ENCODE measurements at places on chromosomes 4 and X. TPM values are rescaled to one million over a fixed set of nuclear protein-coding genes. Genes with fewer than 3 reads are reported as not detected.
A peak's percentile ranks its signal among the peaks of the same experiment; 100 is the strongest.

GRCh38 chrX:24100713-24101112 lies 46.0 kb downstream of the EIF2S3 start:
- peak; percentile 28 for DNase-seq

Gene TSPAN6
- 0.48 TPM for total RNA-seq

Gene CLGN
- total RNA-seq: 0.53 TPM

DNA sequence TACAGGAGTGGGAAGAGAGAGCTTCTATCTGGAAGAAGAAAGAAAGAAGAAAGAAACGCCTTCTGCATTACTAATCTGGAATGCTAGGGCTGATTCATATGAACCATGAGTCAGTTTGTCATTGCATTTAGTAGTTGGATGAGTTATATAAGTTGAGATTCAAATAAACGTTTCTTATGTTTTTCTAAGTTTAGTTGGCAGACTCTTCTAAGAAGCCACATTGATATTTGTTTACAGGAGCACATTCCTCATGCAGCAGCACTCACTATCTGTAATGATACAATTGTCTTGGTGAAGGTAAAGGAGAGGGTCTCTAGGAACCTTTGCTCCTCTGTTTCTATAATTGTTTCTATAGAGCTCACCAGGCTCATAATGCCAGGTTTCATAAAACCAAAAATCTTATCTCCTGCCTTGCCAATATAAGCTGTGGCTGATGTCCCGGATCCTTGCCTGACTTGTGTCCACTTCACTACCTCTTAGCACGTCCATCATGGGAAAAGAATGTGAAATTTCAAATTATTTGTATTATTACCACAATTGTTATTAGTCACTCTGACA lies 39.5 kb downstream of the HOPX start:
- DNase-seq: peak; percentile 91

- DNase-seq: no peak
These were observed 78.6 kb upstream of the MXRA5 start for GRCh38 chrX:3425031-3425430.

DNA sequence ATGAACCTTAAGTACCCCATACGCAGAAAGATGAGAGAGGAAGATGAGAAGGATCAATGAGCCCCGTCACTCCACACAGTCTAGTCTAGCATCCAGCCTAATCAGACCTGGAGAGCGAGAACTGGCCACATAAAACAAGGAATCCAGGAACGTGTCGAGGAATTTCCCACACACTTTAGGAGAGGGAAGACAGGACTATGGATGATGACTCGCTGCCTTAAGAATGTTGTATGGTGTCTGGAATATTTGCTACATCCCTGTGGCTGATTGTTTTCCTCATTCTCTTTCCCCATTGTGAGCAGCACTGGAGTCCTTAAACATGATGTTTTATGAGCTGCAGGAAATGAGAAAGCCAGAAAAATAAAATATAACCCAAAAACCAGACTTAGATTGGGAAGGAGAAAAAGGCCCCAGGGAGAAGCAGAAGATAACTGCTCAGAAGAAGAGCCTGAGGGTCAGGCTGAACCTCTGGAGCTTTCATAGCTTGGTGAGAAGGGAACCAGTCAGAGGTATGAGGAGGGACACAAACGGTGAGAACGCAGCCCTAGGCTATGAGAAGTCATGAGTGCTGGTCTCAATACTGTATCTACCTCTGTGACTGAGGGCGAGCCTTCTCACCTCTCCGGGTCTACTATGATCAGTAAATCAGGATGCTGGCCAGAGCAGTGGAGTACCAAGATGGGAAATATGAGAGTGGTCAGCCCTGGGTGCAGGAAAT lies 139.5 kb upstream of the NOCT start:
- DNase-seq: peak; percentile 91

GRCh38 chr4:12884846-12885796 lies 599.0 kb downstream of the RAB28 start:
- DNase-seq: no peak

DNA sequence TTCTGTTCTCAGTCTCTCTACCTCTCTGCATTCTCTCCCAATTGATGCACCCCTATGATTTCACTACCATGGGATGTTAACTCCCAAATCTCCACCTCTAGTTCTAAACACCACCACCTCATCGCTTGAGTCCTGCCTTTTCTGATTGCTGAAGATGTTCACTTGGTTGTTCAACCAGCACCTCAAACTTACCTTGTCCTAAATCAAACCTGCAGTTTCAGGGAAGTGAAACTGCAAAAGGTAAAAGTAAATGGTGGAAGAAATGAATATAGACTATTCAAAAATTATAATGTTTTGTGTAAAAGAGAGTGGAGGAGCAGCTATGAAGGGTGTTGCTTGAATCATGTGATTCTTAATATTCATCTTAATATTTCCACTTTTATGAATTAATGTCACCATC lies 91.0 kb downstream of the PDE5A start:
- no peak for DNase-seq

DNA sequence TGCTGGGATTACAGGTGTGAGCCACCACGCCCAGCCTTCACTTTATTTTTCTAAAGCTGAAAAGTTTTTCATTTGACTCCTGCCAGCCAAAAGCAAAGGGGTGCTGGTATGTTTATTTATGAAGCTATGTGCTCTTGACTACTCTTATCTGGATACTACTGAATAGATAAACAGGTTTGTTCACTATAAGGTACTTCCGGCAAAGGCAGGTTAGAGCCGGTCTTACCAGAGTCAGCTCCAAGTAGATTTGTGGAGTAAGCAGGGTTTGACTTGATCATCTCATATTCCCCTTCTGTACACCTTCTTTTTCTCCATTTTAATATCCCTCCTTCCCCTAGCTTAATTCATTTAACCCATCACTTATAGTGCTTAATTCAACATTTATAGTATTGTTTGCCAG lies 175.4 kb upstream of the MBNL3 start:
- DNase-seq: no peak

- DNase-seq: no peak
These were observed 184.5 kb downstream of the CLCN4 start for GRCh38 chrX:10341309-10341708.

DNA sequence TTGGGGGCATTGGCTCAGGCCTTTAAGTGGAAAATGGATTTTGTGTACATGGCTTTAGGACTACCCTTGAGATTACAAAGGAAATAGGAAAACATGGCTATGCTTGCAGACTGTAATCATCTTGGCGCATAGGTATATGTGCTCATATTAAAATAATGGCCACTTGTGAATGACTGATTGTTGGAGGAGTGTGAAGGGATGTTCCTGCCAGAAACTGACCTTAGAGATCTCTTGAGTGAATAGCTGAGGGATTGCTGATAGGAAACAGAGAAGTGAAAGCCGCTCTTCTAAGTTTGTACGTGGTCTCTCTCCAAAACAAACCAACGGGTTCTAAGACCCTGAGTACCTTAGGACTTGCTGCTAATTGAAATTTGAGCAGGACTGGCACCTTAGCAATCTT lies 186.0 kb downstream of the MGST2 start:
- no peak for DNase-seq

GRCh38 chr4:33911959-33912358 lies 2332.4 kb downstream of the ARAP2 start:
- DNase-seq: no peak

- DNase-seq: no peak
These were observed 72.5 kb upstream of the GPR34 start for GRCh38 chrX:41616255-41616654.

Gene USP26
- not detected for total RNA-seq

DNA sequence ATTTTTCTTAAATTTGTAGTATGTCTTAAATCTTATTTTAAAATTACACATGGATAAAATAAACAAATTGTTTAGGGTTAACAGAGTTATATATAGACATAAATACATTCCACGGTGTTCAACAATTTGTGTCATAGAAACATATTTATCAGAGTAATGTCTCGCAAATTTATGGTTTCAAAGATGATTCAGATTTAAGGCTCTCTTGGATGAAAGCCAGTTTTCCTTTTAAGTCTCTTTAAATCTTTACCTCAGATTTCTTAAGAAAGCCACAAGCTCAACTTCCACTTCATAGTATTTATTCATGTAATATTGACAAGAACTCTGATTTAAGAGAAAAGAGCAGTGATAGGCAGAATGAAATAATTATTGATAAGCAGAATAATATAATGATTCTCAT lies 1254.8 kb upstream of the ADGRL3 start:
- DNase-seq: no peak

- no peak for DNase-seq
These were observed 18.8 kb upstream of the SMIM14 start for GRCh38 chr4:39657465-39657864.

DNA sequence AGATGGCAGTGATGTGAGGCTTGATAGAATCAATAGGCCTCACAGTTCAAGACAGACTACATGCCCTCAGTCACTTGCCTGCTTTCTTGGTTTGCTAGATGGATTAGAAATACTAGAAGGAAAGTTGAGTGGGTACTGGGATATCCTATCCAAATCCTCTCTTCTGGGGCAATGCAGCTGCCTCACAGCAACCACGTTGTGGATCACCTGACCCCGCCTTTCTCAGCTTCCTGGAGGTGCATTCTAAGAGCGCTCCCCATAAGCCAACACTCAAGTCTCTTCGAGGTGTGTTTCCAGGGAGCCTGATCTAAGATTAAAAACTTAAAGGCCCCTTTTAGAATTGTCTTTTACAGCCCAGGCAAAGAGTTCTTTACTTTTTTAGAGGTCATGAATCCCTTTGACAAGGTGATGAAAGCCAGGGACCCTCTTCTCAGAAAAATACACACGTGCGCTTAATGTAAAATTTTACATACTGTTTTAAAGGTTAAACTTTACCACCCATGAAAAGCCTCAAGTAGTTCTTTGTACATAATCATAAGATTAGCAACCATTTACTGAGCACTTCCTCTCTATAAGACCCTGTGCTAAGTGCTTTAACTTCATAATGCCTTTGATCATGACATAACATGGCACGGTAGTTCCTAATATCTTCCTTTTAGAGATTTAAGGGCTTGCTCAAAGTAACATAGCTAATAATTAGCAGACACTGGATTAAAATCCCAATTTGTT lies 840 bp upstream of the RPL34 start:
- no peak for DNase-seq

Gene NHSL2
- total RNA-seq: not detected

Gene CXorf49B
- total RNA-seq: not detected

DNA sequence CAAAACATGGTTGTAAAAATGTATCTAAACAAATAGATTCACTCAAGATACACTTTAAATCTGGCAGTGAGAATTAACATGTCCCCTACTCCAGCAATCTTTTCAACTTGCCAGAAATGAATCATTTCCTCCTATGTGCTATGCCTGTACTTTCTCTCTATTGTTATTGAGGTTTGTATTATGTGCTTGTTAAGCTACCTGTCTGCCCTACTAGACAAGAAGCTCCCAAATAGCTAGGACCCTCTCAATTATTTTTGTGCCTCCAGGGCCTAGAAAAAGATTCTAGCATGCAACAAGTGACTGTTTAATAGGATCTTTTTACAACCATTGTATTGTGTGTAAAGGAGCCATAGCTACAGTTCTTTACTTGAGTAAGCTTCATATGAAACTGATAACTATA lies 3.5 kb upstream of the SAP30 start:
- peak; percentile 19 for DNase-seq

GRCh38 chrX:30913492-30913891 lies 24.4 kb upstream of the TAB3 start:
- no peak for DNase-seq

DNA sequence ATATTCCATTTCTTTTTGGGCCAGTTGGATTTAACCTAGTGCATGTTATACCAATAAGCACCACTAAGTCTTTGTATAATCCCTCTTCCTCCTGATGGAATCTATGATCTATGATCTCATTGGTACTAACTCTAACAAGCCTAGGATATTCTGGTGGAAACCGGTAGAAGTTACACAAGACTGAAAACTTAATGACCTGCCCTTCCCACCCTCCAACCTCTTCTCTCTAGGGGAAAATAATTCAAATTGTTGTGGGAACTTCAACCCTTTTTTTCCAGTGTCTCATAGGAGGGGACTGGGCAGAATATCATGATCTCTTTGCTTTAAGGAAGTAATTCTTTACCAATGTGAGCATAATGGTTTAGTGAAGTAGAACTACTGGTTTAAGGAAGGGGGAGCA lies 289.5 kb upstream of the BOD1L1 start:
- DNase-seq: no peak

Gene GAB3
- 0.83 TPM for total RNA-seq

DNA sequence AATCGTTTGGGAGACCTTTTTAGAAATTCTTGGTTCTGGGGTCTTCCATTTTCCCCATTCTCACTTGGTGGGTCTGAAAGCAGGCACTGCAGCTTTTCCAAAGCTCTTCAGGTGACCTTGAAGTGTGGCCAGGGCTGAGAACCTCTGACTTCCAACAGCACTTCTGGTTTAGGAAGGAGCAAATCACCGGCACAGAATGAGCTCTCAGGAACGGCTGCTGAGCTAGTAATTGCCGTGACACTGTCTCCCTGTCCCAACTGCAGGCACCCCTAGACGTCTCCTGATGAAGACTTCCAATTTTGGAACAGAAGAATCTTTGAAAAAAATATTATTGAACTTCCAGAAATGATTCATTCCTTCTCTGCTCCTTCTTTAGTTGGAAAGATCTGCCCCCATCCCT lies 31.3 kb downstream of the CD38 start:
- DNase-seq: no peak

DNA sequence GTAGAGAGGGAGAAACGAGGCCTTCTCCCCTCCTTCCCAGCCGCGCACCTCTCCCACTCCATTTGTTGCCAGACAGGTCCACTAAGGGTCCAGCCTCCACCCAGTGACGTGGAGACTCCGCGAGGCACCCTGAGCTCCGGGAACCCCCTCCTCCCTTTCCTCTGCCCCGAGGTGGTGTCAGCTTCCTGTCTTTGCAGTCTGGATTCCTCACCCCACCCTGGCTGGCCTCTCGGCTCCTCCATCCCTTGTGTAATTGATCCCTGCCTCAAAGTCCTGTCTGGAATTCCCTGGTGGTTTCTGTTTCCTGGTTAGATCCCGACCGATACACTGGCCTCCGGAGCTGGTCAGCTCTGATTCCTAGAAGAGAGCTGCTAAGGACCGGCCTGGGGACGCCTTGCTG lies 105.9 kb upstream of the SCOC start:
- no peak for DNase-seq

DNA sequence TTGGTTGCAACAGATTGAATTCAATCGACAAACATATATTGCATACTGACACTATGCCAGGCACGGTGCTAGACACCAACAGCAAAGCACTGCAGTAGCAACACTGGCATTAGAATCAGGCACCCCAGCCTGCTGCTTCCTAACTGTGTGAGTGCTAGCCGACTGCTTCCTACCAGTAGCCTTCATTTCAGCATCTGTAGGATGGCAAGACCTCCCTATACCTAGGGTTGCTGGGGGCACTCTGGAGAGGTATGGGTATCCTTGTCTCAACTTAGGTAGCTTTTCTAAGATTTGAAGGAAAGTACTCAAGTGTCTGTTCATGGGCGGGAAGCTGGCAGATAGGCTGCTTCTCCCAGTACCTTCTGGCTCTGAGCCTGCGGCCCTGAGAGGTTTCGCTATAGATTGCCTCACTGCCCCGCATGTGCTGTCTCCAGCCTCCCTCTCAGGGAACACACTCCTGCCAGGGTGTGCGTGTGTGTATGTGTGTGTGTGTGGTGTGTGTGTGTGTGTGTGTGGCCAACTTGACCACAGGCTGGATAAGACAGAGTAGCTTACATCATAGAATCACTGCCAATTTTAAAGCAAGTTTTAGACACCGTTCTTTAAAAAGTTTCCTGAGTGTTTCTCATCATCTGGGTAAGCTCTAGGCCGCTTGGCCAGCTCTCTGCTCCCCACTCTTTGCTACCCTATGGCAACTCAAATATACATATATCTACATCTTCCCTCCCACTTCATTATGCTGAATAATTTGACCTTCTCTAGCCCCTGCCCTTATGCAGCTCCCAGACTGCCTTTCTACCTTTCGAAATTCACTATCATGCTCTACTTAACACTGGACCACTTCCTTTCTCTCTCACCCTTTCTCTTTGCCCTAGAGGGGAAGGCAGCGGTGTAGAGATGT lies 97.0 kb upstream of the PJA1 start:
- DNase-seq: no peak
